ENCODE measurements at places on chromosomes 2 and 18.

- no peaks in the 10 kb centered on the region for H3K36me3 ChIP-seq
- DNase-seq = no peak
- H3K4me3 ChIP-seq = no peak overlapping the region
- peaks cover 15% of the 10 kb centered on the region for H3K27me3 ChIP-seq
Observed at GRCh38 chr2:240685771-240686371, 3.2 kb upstream of the AQP12B start.

DNA sequence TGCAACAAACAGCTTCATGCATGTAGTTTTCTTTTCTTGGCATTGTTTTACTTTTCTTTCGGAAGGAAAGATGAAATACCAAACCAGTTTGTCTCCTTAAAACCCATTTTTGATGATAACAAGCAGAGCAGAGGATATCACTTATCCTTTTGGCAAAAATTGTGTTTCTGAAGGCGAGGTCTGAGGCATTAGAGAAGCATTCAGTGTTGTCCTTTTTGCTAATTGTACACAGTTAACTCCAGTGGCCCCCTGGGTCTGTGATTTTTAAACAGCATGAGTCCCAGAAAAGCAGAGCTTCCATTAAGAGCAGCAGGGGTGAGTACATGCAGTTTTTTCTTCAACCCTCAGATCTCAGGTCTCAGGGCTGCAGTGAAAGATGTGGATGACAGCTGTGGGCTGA is 41.3 kb downstream of the TTC39C start:
- DNase-seq = no peak
- no peak overlapping the region for H3K4me3 ChIP-seq
- H3K4me1 ChIP-seq = peaks cover 5% of the 10 kb centered on the region
- H3K27ac ChIP-seq = no peak overlapping the region
- no peaks in the 10 kb centered on the region for H3K27me3 ChIP-seq

DNA sequence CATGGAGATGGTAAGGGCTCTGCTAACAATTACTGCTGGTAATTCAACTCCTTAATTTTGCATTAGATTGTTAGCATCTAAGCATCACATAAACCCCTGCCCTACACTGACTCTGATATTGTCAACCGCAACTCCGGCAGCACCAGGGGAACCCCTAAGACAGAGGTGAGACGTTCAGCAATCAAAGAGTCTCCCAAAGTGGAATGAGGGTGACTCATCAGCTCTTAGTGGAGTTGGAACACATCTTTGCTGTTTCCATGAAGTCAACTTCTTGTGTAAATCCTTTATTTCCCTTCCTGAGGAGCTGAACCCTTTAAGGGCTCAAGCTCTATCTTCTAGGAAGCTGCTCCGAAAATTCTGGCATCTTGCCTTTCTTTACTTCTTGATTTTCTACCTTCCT is 52.1 kb downstream of the ABCG8 start:
- H3K4me1 ChIP-seq = no peaks in the 10 kb centered on the region
- no peak for DNase-seq
- H3K27ac ChIP-seq = no peak overlapping the region

DNA sequence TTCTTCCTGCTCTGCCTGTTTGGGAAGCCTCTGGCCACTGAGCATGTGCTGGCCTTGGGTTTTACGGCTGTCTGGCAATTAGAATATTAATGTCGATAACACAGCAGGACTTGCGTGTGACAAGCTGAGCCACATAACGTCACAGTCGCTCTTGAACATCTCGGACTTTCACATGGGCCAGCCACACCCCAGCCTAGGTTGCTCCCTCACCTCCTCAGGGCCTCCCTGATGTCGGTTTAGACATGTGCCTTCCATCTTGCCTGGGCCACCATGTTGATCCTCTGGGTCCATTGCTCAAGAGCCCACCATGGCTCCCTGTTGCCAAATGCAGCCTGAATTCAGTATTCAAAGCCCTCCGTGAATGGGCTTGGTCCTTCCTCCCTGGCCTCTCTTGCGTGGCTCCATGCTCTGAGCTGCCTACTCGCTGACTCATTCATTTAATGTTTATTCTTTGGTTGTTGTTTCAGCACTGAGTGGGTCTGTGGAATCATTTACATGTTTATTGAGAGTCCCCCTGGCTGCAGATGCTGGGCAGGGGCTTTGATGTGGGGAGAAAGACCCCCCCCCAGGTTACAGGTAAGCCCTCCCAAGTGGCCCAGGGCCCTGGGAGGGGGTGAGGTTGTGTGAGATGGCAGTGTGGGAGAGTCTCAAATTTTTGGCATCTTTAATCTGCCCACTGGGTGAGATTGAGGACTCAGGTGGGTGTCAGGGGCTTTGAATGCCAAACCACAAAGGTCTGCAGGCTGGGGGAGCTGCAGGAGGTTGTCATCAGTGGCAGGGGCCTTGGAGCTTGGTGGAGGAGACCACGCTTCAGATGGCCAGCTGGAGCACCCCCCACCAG is 62.0 kb downstream of the ODC1 start:
- DNase-seq = no peak
- H3K27me3 ChIP-seq = no peaks in the 10 kb centered on the region
- peaks cover 25% of the 10 kb centered on the region for H3K4me1 ChIP-seq
- no peak overlapping the region for H3K27ac ChIP-seq
- no peak overlapping the region for H3K4me3 ChIP-seq

DNA sequence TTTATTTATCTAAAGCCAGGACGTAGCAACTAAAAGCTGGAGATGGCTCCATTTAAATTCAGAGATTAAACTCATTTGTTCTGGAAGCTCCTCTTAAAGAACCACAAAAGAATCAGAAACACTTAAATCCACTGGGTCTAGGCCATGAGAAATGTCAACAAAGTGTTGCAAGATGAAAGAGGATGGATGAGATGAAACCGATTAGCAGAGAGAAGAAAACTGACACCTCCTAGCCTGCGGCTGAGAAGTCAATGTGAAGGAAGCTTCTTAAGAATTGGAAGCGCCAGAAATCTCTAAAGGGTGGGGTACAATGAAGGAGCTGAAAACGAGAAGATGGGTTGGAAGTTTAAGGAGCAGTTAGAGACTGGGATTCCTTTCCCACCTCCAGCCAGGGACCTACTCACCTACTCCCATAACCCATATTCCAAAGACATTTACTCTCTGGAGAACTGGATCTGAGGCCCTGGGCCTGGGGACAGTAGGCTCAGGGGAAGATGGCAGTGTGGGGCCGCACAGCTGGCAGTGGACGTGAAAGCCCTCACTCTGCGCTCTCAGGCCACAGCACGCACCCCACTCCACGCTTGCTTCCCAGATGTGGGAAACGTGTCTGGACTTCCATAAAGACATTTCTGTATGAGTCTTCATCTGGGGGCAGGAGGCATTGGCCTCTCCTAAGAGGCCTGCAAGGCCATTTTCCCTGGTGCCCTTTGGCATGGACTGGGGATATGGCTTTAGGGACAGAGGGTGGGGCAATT is 188.4 kb downstream of the LOXHD1 start:
- peaks cover 17% of the 10 kb centered on the region for H3K4me1 ChIP-seq
- peak overlapping the region; percentile 31 for H3K27ac ChIP-seq
- H3K36me3 ChIP-seq = no peaks in the 10 kb centered on the region
- no peak for DNase-seq
- H3K4me3 ChIP-seq = no peak overlapping the region

All from RWPE2 (cell line).